Stimulated activated CD4-positive, alpha-beta T cell treated with anti-CD3 and anti-CD28 coated beads, TNF-alpha, amount 100 ng/mL, for 24 hours (primary cell): ENCODE measurements at places on chromosomes 5 and 9.

GRCh38 chr5:80629281-80629680, 25.2 kb upstream of the MSH3 start:
- no peak for DNase-seq

- no peak for DNase-seq
Measured at GRCh38 chr5:60843386-60843935, 608 bp downstream of the ELOVL7 start.

DNA sequence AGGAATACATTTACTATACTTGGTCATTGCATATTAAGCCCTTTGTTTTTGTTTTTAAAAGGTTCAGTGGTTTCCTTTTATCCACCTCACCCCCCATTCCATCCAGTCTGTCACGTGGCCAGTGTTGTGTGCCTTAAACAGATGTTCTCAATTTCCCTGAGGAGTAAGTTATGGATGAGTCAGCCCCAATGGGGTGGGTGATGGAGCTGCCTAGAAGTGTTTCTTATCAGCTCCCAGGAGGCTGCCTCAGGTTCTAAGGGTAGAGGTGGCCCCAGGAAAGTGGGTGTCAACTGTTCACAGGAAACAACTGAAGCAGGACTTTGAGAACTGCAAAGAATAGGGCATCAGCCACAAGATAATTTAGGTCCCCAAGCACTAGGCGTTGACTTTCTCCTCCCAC, 41.1 kb downstream of the ACTBL2 start:
- no peak for DNase-seq

- no peak for DNase-seq
Measured at GRCh38 chr5:136769093-136769492, 403.7 kb upstream of the TRPC7 start.

- DNase-seq: no peak
Measured at GRCh38 chr9:91085517-91086291, 276.0 kb downstream of the AUH start.

- DNase-seq: no peak
Measured at GRCh38 chr5:113068559-113068958, 92.0 kb downstream of the DCP2 start.

DNA sequence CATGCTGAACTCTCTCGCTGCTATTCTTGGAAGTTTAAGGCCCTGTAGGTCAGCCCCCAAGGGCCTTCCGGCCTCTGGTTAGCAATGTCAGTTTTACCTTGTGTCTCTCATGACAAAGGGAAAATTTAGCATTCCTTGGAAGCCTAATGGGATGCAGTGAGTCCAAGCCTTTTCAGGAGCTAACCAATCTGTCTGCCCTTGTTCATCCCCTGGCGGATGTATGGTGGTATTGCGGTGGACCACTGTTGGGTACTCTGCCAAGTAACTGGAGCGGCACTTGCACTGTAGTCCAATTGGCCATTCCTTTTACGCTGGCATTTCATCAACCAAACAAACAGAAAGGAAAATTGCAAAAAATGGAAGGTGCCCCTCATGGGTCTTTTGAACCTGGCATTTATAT, 318.4 kb upstream of the NMUR2 start:
- DNase-seq: no peak

DNA sequence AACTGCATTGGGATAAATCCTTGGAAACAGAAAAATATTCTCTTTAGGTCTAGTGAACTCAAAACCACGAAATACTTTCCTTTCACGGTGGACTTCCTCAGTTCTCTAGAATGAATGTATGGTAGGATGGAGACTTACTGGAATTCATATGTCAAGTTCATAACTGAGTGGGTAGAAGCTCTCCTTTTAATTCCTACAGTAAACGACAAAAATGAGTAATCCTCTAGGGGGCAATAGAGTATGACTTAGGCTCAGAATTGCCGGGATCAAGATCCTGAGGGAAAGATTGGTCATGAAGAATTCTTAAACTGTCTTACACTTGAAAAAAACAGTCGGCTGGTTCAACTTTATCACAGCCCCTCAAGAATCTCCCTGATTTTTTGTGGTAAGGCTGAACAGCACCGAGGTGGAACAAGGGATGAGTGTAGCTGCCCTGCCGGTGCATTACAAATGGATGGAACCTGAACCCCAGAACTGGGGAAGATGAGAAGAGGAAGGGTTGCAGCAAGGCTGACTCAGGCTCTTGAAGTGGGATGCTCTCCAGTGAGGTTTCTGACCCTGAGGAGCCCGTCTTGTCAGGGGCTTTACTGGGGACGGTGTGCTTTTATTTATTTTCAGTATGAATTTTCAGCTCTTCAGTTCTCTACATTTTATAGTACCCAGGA, 14.0 kb upstream of the LOX start:
- no peak for DNase-seq

GRCh38 chr5:72300590-72301339, 19.3 kb downstream of the MRPS27 start:
- DNase-seq: no peak

DNA sequence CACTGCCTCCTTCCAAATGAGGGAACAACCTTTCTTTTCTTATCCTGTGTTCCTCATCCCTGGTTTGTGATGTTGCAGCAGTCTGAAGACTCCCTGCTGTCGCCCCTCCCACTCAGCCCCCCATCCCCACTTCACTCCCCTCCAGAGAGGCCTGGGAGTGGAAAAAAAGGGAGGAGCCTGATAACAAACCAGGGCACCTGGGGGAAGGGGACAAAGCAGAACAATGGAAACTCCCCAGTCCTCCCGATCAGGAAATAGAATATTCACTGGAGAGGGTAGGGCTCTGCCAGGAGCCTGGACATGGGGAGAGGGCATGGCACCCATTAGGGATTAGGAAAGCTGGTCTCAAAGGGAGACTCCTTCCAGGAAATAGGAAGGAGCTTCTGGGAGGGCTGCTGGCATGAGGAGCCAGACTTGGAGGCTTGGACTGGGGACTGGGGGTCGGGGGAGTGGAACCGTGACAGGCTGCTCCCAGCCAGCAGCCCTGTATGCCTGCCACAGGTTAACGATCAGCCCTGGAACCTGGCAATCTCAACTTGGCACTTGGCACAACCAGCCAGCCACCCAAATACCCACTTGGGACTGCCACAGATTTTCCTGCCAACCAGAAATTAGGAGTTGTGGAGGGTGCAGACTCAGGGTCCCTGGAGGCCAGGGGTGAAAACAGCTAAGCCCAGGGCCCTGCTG, 20.0 kb downstream of the PCDH1 start:
- DNase-seq: no peak

DNA sequence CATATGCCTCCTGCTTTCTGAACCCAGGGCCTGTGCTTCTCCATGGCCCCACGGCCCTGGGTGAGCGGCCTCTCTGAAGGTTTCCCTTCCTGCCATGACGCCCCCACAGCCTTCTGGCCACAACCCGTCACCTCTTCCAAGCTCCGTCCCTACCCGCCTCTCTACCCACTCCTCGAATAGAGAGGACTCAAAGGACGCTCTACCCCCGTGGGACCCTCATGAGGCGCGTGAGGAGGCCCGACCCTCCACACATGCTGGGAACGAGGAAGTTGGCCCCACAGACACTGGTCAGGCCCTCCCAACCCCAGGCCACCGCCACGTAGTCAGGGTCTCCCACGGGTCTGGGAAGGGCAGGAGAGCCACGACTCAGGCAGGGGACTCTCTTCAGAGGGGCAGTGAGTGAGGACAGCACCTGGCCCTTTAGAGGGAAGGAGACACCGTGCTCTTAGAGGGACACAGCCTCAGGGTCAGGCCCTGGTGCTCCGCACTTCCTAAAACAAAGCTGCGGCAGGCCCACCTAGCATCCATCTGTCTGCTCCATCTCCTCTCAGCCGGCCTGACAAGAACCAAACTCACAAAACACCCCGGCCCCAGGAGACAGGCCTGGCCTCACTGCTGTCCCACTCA, 5.3 kb downstream of the BRD3 start:
- no peak for DNase-seq

GRCh38 chr9:98724810-98725530, 16.2 kb upstream of the GABBR2 start:
- DNase-seq: no peak

GRCh38 chr5:141298376-141298775, 5.5 kb downstream of the SLC25A2 start:
- DNase-seq: no peak

DNA sequence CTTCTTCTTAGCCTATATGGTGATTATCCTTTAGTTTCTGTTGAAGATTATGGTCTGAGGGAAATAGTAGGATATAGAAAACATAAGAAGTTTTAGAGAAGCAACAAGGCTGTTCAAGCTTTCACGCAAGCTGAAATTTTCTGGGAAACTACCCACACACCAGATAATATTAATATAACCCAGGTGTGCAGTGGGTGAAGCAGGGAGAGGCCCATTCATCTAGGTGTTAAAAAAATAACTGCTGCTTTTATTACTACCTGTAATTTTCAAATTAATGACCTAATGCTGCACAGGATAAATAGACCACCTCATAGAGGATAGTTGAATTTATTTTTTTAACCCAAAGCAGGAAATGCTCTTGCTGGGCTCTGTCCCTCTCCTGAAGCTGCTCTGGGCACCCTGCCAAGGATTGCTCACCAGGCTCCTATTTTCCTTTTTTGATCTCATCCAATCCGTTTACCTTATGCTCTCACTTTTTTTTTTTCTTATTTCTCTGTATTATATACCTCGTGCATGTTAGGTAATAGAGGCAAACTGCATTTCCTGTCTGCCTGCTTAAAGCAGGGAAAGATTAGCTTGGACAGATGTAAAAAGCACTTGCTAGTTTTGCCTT, 124.3 kb upstream of the SLC12A2 start:
- no peak for DNase-seq

GRCh38 chr5:37492778-37493555, 113.8 kb downstream of the WDR70 start:
- no peak for DNase-seq

- DNase-seq: no peak
Measured at GRCh38 chr9:86943201-86944113, 3.8 kb downstream of the GAS1 start.

GRCh38 chr5:66144074-66144833, at the start of gene SREK1:
SREK1 (plus strand) TSS chr5:66144300; CDS start chr5:66144377, 77 bp downstream.
- peak; percentile 90 for DNase-seq

GRCh38 chr5:65693121-65693520, 28.8 kb downstream of the SGTB start:
- DNase-seq: no peak

DNA sequence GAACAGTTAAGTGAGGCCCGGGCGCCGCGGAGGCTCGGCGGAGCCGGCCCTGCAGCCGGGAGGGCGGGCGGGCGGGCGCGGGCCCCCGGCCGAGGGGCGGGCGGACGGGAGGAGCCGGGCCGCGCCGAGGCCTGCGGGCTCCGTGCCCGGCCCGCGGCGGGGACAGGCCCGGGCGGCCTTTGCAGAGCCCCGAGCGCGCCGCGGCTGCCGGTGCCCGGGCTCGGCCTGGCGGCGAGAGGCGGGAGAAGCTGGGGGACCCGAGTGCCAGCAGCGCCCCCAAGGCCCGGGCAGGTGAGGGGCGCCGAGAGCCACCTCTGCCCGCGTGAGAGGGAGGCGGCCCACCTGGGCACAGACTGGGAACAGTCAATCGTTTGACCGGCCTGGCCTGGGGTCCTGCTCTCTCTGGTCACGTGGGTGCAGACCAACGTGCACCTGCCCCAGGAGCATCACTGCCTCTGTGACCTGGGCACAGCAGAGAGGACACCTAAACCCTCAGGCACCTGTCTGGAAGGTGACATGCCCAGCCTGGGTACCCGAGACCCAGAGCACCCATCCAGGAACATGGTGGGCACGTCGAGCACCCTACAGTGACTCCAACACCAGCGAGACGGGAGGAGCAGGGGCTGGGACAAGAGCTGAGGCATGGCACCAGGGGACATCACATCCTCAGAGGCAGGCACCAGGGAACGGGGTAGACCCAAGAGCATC, 531 bp downstream of the MVB12B start:
- no peak for DNase-seq

DNA sequence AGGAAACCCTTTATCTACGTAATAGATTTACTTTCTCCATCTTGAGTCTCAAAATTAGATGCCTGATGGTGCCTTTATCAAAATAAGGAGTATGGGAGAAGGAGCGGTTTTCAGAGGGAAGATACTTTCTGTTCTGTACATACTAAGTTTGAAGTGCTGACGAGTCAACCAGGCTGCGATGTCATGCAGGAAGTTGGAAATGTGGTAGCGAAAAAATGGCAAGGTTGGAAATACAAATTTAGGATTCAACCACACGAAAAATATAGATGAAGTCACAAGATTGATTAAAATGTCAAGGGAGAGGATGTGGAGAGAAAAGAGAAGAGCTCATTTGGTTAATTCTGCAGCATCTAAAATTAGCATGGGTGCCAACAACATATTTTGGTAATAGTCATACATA, 129.5 kb downstream of the FOXD1 start:
- DNase-seq: no peak

- DNase-seq: no peak
Measured at GRCh38 chr5:3024126-3024525, 272.6 kb upstream of the IRX2 start.
